ENCODE measurements at places on chromosomes 3 and 15.

DNA sequence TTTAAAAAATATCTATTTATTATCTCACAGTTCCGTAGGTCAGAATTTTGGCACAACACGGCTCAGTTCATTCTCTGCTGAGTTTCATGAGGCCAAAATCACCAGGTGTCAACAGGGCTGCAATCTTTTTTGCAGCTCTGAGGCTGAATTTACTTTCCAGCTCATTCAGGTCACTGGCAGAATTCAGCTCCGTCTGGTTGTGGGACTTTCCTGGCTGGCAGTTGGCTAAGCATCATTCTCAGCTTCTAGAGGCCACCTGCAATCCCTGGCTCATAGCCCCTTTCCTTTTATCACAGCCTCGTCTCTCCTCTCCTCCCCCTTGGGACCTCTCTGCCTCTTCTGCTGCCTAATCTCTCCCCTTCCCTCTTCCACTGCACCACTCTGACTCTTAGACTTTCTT is 174.0 kb upstream of the WNT5A start:
- no peak for DNase-seq

- DNase-seq: no peak
Observed at GRCh38 chr15:63482874-63483323, 21.5 kb upstream of the USP3 start.

- DNase-seq: no peak
Observed at GRCh38 chr3:29760226-29760685, 479.4 kb downstream of the RBMS3 start.

- no peak for DNase-seq
Observed at GRCh38 chr15:71010997-71011396, 104.3 kb upstream of the THSD4 start.

GRCh38 chr3:177887475-177887874 is 648.8 kb upstream of the KCNMB2 start:
- no peak for DNase-seq

GRCh38 chr3:53613125-53613524 is 118.7 kb downstream of the CACNA1D start:
- no peak for DNase-seq

DNA sequence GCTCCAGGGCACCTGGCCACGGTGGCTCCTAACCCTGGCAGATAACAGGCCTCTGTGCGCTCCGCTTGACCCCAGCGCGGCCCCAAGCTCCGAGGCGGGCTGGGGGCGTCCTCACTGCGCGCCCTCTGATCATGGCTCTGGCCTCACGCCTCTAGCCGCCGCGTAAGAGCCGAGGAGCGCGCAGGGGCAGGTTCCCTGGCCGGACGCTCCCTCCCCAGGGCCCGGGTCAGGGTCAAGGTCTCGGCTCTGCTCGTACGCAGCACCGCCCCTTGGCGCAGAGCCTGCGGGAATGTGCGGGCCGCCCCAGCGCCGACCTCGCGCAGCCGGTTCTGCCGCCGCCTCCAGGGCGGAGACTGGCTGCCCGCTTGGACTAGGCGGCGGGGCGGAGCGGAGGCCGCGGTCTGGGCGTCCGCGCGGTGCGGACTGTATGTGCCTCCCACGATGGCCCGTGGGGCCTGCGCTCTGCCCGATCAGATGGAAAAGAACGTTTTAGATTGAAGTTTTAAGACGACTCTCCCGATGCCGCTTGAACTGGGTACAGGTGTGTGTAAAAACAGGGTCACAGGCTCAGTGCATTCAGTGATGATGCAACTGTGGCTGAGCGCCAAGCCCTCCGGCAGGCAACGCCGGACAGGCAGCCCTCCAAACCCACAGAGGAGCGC is 40.8 kb downstream of the CHST14 start:
- peak; percentile 47 for DNase-seq

GRCh38 chr15:41971089-41971894 is 1.1 kb downstream of the EHD4 start:
- peak; percentile 84 for DNase-seq

DNA sequence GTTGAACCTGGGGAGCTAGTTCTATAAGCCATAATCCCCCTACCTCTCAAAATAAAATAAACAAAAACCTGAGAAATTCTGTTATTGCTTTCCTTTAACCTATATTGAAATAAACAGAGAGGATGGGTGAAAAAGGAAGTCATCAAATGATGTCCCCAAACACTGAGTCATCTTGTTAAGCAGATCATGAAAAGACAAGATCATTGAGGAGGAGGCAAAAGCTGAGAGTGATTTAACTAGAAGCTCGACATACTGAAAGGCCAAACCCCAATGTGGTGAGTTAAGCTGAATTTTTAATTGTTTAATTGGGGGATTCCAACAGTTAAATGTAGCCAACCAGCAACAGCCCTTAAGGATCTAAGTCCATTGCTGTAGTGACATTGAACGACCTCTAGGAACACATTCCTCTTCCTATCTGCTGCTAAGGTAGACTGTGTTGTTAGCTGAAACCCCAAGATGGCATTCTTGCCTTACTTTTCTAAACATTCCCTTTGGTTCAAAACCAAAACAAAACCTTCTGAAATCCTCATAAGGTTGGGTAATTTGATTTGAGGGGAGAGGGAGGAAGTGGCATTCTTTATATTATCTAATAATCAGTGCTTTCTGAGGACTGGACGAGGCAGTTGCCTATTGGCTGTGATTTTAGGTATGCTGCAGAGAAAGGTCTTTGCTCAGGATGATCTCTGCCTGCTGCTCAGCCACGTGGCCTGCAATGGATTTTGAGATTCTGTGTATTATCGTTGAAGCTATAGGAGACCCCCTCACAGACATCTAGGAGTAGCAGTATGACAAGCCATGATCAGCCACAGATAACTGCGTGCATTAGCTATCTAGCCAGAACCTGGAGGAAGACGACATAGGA is 62.7 kb upstream of the BNIP2 start:
- DNase-seq: no peak

- DNase-seq: no peak
Observed at GRCh38 chr3:142618917-142619461, 22.8 kb downstream of the PLS1 start.

GRCh38 chr3:153590051-153590450 is 428.0 kb downstream of the RAP2B start:
- no peak for DNase-seq

DNA sequence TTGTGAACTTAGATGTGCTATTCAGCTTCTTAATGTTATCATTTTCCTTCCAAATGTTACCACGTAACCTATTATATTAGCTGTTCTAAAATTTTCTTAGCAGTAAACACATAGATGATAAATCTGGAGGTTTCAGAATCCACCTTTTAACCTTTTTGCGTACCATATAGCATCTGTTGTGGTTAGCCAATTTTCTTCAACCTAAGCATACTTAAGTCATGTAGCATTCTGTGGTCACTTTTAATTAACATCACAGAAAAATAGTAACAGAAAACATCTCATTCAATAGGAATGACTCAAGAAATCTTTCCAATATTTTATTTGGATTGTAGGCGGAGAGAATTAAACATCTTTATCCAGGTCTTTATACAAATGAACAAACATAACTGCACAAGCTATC is 1465.3 kb upstream of the GBE1 start:
- DNase-seq: no peak

DNA sequence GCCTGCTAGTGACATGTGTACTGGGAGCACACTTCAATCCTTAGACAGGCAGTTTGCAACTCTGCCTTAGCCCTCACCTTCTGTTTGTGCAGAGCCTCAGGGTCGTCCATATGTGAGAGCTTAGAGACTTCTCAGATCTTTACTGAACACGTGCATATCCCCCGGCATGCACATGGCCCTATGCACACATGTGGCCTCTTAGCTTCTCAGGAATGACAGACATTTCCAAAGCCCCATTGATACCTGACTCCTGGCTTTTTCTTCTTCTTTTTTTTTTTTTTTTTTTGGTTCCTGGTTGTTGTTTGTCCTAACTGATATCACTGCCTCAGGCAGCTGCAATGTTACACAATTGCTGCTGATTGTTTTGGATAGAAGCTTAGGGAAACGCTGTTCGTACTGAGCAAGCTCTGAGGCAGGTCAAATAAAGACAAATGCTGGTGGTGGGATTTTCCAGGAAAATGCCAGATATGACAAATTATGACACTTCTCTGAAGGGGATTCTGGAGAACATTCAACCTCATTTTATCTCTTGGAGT is 107.2 kb upstream of the RGMA start:
- DNase-seq: no peak

GRCh38 chr3:130948929-130949328 is 55.0 kb downstream of the ATP2C1 start:
- DNase-seq: no peak

DNA sequence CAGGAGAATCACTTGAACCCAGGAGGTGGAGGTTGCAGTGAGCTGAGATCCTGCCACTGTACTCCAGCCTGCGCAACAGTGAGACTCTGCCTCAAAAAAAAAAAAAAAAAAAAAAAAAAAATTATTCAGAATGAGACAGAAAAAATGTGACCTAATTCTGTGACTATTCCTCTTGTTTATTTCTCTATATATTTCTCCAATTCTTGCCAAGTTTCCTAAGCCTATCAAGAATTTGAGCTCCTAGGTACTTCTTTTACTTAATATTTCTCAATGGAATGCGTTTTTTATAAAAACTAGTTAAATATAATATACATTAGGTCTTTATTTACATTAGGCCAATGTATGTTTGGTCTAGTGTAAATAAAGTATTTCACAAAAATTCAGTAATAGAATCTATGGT is 86.8 kb downstream of the NAALADL2 start:
- no peak for DNase-seq

- DNase-seq: no peak
Observed at GRCh38 chr3:106025151-106025722, 156.4 kb upstream of the CBLB start.

- DNase-seq: no peak
Observed at GRCh38 chr3:140933109-140933508, 8.5 kb upstream of the SLC25A36 start.

DNA sequence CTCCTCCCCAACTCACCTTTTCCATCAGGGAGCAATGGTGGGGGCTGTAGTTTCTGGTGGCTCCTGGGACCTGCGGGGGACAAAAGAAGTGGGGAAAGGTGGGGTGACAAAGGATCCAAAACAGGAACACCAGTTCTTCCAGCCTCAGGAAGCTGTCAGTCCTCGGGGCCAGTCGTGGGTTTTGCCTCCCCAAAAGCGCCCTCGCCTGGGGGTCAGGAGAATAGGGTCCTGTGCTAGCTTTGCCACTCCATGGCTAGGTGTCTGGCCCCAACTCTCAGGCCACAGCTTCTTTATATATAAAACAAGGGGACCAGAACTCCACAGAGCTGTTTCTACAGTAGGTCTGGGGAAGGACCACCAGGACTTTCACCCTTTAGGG is 4.0 kb downstream of the CCDC9B start:
- no peak for DNase-seq

DNA sequence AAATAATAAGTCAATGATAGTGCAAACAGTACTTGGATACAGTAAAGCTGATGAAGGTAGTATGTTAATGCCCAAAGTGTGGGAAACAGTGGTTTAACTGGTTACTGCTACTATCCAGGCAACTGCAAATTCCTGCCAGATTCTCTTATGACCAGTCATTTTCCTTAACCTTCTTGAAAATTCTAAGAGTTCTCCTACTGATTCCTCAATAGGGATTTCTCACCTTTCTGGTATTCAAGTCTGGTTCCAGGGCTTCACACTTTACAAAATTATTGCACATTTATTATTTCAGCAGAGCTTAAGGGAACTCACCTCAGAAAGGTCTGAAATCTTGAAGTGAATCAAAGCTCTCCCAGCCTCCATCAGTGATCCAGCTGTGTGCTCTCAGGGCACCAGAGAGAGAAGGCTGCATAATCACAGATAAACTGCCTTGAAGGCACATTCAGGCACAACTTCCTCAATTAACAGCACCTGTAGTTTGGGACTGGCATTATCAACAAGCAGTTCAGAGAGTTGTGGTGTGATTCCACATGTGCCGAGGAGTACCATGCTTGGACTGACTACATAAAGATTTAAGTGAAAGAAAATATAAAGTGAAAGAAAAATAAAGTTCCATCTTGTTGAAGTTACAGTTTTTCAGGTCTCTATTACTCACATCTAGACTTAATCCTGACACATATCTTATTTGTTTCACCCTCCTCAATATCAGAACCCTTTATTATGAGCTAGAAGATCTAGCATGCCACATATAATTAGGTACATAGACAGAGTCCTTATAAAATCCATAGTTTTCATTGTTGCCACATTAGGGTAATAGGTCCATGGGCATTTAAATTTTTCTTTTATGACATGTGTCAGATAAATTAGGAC is 59.5 kb upstream of the TIPARP start:
- DNase-seq: no peak

GRCh38 chr15:85880501-85881190 is 85.9 kb upstream of the KLHL25 start:
- no peak for DNase-seq

GRCh38 chr15:58214591-58215340 is 76.6 kb downstream of the AQP9 start:
- no peak for DNase-seq

- DNase-seq: no peak
Observed at GRCh38 chr15:87047203-87047965, 967.7 kb downstream of the AGBL1 start.

- no peak for DNase-seq
Observed at GRCh38 chr15:93048759-93049161, 40.3 kb downstream of the RGMA start.

- DNase-seq: no peak
Observed at GRCh38 chr15:70023769-70024491, 73.8 kb downstream of the TLE3 start.

DNA sequence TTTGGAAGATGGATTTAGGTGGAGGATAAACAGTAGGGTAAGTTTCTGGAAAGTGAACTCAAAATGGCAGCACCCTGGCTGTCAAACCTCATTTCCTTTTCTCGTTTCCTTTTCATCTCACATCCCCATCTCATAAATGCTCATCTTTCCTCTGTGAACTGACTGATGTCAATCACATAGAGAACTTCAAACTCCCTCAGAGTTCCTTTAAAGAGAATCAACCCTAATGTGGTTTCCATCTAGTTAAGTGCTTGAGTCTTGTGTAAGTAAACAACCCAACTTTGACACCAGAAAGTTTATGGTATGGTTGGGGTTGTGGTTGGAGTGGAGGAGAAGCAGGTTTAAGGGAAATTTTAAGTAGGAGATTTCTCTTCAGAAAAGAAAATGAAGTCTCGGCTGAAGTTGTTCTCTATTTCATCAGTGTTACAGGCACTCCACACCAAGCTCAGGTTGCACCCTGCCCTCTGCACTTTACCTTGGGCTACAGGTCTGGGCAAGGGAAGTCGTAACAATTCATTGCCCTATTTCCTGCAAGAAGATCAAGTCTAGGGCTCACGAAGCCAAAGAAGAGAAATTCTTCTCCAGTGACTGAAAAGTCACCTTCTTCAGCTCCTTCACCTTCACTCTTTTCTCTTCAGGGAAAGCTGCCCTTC is 34.4 kb upstream of the TNIK start:
- DNase-seq: no peak

GRCh38 chr3:109825971-109826810 is 488.8 kb upstream of the DPPA4 start:
- no peak for DNase-seq
